Bronchial epithelial cell (primary cell): ENCODE measurements at places on chromosomes 1 and 21.

DNA sequence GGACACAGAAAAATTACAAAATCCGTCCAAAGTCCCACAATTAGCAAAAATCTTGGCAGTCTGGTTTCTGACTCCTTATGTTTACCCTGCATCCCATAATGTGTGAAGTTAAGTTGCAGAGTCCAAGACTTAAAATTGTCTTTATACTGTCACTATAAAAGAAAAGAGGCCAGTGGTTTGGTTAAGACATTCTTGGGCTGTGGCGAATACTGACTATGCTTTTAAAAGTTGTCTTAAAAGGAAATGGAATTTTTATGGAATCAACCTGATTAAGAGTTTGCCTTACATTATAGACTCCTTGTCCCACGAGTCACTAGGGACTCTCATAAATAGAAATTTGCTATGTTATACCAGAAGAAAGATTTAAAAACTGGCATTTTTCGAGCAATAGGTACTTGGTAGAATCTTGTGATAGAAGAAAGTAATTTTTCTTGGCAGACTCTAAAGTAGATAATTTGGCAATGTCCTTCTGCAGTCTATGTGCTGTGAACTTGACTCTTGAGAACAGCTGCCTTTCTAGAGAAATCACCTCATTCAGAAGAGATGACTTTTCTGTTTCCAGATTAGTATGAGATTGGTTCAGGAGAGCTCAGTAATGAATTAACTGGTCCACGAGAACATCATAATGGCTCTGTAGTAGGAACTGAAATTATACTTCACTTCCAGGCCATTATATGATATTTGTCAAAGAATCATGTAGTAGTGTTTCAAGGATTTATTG, 31.8 kb downstream of the NTNG1 start:
- DNase-seq, result no peak

DNA sequence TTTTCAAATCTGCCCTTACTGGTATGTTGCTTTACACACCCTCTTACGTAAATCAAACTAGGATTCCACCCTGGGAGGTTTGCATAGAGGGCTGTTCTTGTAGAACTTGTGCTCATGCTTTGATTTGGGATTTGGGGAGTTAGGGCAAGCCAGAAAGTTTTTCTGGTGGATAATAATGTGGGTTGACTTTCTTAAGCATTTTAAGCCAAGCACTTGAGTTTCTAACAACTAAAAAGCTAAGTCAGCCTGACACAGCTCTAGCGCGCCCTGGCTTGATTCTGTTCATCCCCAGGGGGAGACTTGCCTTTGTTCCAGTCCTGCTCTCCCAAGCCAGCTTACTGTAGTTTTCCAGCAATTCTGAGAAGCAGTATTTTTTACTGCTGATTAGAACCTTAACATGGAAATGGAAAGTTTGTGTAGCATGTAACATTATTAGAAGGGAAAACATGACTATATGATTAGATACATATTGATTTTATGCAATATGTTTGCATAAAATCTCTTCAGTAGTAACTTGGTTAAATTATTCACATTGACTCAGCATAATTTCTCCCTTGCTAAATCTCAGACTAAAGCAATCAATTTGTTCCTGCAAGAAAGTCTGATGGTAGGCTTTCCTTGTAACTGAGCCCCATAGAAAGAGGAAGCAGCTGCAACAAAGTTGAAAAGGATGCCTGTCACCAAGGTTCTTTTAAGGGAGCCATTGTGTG, 11.0 kb upstream of the PGD start:
- peak; percentile 81 for DNase-seq

DNA sequence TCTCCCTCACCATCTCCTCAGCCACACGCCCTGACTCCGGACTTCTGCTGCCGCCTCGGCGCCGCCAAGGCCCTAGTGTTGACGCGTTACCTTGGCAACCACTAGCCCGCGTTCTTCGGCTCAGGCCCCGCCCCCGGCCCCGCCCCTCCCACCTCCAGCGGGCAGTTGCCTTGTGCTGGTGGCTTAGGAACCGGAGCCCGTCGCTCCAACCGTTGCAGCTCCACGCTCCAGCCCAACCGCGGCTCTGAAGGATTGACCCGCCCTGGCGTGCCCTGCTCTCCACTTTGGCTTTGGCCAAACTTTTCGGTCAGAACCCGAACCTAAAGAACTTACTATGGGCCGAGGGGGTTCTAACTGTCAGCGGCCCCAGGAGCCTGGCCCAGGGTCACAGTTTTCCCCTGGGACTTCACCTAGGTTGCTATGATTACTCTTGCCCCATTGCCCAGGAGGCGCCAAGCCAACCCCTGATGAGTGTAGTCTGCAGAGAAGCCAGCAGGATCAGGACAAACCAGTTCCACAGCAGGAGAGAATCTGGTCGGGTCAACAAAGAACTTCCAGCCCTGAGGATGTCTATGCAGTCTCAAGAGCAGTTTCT, at the start of gene CFAP45:
Gene CFAP45 (minus strand): TSS at position 80 of the 595 bp plus-strand sequence. CDS start 67 bp downstream, at position 13.
- DNase-seq, result peak; percentile 91

- peak; percentile 61 for DNase-seq
Observed at GRCh38 chr1:17239420-17239819, 9.5 kb upstream of the PADI3 start.

DNA sequence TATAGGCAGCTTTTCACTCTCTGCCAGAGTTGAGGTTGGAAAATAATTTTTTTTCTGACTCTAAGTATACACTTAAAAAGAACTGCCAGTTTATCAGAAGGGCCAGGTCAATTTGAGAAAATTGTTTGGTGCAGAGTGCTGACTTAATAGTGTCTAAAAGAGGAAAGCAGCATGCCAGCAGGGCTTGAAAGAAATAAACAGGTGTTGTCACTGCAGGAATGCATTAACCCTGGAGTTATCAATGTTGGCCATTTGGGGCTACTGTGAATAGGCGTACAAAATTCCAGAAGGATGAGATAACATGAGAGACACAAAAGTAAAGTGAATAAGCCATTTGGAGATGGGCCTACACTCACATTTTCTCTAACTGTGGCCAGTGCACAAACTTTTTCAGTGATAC, 220.6 kb upstream of the PLD5 start:
- no peak for DNase-seq

DNA sequence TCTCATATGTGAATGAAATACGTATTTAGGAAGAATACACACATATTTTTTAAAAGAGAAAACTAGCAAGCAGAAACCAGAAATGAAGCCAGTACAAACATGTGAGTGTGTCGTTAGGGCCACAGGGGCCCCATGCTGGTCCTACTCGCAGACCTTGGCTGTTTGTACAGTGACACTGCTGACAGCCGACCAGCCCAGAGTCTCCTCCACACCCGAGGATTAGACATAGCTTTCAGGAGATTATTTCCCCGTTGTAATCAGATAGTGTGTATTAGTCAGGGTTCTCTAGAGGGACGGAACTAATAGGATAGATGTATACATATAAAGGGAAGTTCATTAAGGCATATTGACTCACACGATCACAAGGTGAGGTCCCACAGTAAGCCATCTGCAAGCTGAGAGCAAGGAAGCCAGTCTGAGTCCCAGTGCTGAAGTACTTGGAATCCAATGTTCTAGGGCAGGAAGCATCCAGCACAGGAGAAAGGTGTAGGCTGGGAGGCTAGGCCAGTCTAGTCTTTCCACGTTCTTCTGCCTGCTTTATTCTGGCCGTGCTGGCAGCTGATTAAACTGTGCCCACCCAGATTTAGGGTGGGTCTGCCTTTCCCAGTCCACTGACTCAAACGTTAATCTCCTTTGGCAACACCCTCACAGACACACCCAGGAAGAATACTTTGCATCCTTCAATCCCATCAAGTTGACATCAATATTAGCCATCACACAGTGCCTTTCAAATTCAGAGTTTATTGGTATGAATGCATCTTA, 51.2 kb downstream of the DIP2A start:
- DNase-seq, result peak; percentile 88

DNA sequence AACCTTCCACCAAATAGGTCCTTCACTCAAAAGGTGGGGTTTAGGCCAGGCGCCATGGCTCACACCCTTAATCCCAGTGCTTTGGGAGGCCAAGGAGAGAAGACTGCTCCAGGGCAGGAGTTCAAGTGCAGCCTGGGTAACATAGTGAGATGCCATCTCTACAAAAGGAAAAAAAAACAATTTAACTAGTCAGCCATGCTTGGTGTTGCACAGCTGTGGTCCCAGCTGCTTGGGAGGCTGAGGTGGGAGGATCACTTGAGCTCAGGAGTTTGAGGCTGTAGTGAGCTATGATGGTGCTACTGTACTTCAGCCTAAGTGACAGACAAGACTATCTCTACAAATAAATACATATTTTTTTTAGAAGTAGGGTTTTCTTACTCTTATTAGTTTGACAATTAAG, 617.5 kb downstream of the KIF26B start:
- DNase-seq, result no peak

- peak; percentile 28 for DNase-seq
Observed at GRCh38 chr1:52970149-52970548, 43.1 kb downstream of the SCP2 start.
